ENCODE measurements at places on chromosomes 7 and 10.

DNA sequence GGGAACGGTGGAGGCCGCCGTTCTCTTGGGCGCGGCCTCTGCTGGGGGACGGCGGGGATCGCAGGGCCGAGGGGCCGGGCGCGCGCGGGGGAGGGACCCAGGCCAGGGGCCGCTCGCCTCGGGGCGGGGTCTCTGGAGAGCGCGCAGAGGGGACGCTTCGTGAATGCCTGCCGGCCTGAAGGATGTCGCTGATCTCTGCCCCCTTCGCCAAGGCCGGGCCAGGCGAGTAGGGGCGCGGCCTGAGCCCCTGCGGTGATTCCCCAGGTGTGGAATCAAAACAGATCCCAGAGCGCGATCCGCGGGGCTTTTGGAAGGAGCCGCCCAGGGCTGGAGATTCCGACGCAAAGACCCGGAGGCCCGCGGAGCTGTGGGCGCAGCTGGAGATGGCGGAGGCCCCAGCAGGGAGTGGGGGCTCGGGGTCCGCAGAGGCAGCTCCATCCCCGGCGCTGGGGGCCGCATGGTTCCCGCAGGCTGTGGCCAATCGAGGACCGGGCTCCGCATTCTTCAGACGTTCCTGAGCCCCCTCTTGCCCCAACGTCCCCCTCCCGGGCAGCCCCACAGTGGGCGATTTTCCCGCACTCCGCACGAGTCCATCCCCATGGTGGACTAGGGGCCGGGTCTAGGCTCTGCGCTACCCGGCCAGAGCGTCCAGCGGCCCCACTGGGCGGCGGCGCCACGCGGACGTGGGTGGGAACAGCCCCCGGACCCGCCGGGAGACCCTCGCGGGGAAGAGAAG is 166.0 kb downstream of the ACTR3B start:
- no peak for DNase-seq

DNA sequence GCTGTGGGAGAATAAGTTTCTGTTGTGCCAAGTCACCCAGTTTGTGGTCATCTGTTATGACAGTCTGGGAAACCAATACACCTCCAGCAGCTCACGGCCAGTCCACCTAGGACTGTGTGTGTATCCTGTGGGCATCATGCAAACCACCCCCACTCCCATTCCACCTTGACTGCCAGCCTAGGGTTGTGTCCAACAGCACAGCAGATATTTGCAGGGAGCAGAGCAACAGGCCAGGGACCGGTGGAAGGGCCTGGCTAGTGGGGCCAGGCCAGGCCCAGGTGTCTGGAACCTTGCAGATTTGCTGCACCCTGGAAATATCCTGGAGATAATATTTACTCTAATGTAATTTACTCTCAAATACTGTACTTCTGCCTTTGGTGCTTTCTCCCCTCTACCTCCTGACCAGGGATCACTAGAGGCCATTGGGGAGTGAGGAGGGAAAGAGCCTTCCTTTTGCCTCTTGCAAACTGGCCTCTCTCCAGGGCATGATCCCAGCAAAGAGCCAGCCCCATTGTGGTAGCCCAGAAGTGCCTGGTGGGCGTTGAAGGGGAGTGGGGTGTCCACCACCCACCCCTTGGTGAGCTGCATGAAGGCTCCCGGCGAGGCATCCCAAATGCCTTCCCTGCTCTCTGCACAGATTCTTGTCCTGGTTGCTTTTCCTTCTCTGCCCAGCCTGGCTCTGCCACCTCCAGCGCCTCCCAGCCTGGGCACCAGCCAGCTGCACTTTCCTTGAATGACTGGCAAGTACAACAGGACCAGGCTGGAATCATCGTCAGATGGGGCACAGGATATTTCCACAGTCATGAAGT is 15.2 kb upstream of the TPST1 start:
- DNase-seq = no peak

GRCh38 chr10:112335868-112336265 is 38.0 kb upstream of the ACSL5 start:
- DNase-seq = no peak

DNA sequence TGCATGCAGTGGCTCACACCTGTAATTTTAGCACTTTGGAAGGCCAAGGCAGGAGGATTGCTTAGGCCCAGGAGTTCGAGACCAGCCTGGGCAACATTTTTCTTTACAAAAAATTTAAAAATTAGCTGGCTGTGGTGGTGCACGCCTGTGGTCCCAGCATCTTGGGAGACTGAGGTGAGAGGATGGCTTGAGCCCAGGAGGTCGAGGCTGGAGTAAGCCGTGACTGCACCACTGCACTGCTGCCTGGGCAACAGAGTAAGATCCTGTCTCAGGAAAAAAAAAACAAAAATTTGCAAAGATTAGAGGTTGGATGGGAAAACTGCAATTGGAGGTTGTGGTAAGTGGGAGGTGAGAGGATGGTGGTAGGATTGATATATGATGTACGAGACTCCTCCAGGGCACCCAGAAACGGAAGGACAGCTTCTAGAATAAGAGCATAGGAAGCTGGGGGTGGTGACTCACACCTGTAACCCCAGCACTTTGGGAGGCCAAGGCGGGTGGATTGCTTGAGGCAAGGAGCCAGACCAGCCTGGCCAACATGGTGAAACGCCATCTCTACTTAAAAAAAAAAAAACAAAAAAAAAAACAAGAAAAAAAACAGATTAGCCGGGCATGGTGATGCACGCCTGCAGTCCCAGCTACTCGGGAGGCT is 19.1 kb upstream of the PARP12 start:
- DNase-seq = no peak

- DNase-seq = no peak
Observed at GRCh38 chr10:133458710-133459453, 5.1 kb downstream of the SCART1 start.

GRCh38 chr7:101816595-101817470 is 593 bp upstream of the CUX1 start:
- peak; percentile 38 for DNase-seq

DNA sequence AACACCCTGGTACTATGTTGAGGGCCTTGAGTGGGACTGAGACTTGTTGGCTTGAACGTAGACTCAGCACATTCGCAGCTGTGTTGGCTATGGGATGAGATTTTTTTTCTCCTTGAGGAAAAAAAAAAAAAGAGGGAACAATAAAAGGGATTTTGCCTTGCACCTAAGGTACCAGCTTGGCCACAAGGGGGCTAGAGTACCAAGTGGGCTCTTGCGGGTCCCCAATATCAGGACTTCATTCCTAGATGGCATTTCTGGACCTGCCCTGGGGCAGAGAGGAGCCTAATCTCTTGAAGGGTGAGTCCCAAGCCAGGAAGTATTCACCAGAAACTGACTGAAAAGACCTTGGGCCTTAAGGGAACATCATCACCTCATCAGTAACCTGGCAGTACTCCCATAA is 1083.6 kb upstream of the PHF14 start:
- DNase-seq = no peak

GRCh38 chr10:5906651-5907050 is 16.6 kb downstream of the FBH1 start:
- DNase-seq = no peak

DNA sequence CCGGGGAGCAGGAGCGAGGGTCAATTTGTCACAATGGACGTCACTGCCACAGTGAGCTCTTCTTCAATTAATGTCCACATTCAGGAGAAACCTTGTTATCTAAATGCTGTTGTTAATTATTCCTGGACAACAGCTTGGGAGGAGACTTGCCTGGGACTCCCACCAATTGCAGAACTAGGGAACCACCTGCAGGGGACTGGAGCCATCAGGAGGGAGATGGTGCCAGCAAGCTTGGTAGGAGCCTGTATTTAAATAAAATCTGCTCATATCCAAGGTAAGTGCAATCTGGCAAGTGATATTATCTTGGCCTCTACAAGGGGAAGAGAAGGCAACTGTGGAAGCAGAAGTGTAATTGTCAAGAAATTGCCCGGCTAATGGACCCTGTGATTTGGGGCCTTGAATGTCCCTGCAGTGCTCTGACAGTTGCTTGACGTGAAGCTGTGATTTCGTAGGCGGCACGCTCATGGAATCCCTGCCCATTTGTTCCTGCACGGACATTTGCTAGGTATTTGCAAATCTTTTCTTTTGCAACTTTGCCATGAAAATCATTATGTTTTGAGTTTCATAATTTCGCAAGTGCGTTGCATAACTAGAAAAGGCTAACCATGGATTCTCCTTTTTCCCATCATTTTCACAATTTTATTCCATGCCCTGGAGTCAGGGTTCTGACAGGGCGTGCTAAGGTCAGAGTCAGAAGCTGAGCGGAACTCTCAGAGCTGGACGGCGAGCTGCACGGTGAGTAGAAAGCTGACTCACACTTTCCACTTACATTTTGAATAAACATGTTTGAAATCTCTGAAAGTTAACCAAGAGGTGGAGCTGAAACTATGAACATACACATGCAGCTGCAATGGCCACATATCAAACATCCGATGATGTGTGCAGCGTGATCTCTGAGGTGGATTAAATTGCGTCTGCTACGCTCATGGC is 84.9 kb upstream of the TCERG1L start:
- DNase-seq = no peak

GRCh38 chr10:130427216-130427722 is 291.1 kb downstream of the GLRX3 start:
- no peak for DNase-seq

- DNase-seq = no peak
Observed at GRCh38 chr7:50973814-50974213, 191.1 kb upstream of the GRB10 start.

- DNase-seq = peak; percentile 95
Observed at GRCh38 chr7:112001091-112001826, 204.9 kb downstream of the DOCK4 start.

DNA sequence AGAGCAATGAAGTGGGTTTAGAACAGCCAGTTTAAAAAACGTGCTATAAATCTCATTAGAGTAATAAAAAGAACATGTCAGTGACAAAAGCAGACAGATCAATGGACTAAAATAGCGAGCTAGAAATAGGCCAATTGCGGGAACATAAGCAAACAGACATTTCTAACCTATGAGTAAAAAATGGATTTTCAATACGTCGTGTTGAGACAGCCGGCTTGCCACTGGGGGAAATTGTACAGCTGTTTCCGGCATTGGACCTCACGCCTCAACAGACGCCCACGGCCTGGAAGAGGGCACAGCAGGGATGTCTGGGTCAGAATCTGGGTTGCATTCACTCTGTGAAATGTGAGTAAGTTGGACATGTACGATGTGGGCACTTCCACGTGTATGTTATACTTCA is 92.9 kb downstream of the SVOPL start:
- peak; percentile 56 for DNase-seq

- peak; percentile 39 for DNase-seq
Observed at GRCh38 chr10:75431180-75432111, at the start of gene LRMDA. LRMDA (plus strand) TSS chr10:75431624.

DNA sequence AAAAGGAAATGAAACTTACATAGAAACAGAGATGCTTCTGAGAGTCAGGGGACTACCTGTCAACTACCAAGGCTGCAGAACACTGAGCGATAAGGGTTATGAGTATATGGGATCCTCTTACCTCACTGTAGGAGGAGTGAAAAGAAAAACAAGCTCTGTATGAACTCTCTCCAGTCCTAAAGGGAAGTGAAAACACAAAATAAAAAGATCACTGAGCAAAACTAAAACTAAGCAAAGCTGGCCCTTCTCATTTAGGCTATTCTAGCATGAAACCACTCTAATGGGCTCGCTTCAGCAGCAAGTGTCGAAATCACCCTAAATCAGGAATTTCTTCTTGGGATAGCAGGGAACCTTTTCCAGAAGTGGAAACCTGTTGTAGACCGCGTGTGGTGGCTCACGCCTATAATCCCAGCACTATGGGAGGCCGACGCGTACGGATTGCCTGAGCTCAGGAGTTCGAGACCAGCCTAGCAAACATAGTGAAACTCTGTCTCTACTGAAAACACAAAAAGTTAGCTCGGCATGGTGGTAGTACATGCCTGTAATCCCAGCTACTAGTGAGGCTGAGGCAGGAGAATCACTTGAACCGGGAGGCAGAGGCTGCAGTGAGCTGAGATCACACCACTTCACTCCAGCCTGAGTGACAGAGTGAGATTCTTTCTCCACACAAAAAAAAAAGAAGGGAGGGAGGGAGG is 27.0 kb downstream of the DCLRE1C start:
- no peak for DNase-seq

- peak; percentile 37 for DNase-seq
Observed at GRCh38 chr7:30028749-30029635, 780 bp downstream of the PLEKHA8 start.

- DNase-seq = no peak
Observed at GRCh38 chr10:129917936-129918335, 46.1 kb downstream of the EBF3 start.

- DNase-seq = peak; percentile 4
Observed at GRCh38 chr7:96973986-96974385, 31.4 kb upstream of the DLX6 start.

DNA sequence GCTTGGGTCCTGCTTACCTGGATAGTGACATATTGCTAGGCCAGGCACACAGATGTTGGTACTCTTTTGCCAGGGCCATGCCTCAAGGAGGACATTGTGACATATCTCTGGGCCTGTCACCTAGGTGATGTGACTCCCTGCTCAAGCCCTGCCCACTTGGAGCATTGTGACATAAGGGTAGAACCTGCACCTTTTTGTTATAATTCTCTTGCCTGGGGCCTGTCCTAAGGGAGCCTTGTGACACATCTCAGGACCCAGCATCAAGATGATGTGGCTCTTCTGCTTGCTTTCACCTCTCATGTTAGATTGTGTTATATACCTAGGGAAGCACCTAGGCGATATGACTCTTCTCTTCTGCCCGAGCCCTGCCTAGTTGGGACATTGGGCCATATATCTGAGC is 57.4 kb downstream of the ZNF736 start:
- DNase-seq = no peak

GRCh38 chr7:129435414-129435829 is 1.2 kb downstream of the STRIP2 start:
- no peak for DNase-seq

- no peak for DNase-seq
Observed at GRCh38 chr7:8938044-8938805, 504.8 kb downstream of the NXPH1 start.

All from fibroblast of pulmonary artery (primary cell).